ENCODE measurements at places on chromosomes 16 and 17. TPM values are rescaled to one million over a fixed set of nuclear protein-coding genes. Genes with fewer than 3 reads are reported as not detected.

The KRT20 gene
- total RNA-seq: 1.5 TPM

The MRPL10 gene
- 112 TPM for total RNA-seq

The CDRT15L2 gene
- total RNA-seq: not detected

The CDK3 gene
- total RNA-seq: 7.1 TPM

The SSH2 gene
- total RNA-seq: 17.0 TPM

GRCh38 chr17:36943250-36944191 lies 5.2 kb upstream of the AATF start:
- no peak overlapping the region for H3K27ac ChIP-seq
- H3K36me3 ChIP-seq: no peaks in the 10 kb centered on the region
- no peaks in the 10 kb centered on the region for H3K27me3 ChIP-seq

GRCh38 chr16:89074803-89075688 lies 18.6 kb upstream of the ACSF3 start:
- no peaks in the 10 kb centered on the region for H3K4me1 ChIP-seq
- peak overlapping the region; percentile 35 for H3K27ac ChIP-seq
- H3K36me3 ChIP-seq: no peaks in the 10 kb centered on the region

GRCh38 chr17:75695830-75696271 lies 25.4 kb upstream of the ITGB4 start:
- H3K36me3 ChIP-seq: peaks cover 7% of the 10 kb centered on the region
- peaks cover 96% of the 10 kb centered on the region for H3K4me1 ChIP-seq
- H3K27me3 ChIP-seq: no peaks in the 10 kb centered on the region
- DNase-seq: no peak

- no peaks in the 10 kb centered on the region for H3K27me3 ChIP-seq
- no peak for DNase-seq
- H3K27ac ChIP-seq: no peak overlapping the region
- no peak overlapping the region for H3K4me3 ChIP-seq
- no peaks in the 10 kb centered on the region for H3K4me1 ChIP-seq
These were observed 9.2 kb downstream of the CHD3 start for GRCh38 chr17:7897773-7898172.

GRCh38 chr17:246851-247421 lies 65.5 kb upstream of the DOC2B start:
- no peak for DNase-seq
- no peaks in the 10 kb centered on the region for H3K36me3 ChIP-seq
- H3K27ac ChIP-seq: no peak overlapping the region
- no peak overlapping the region for H3K4me3 ChIP-seq
- no peaks in the 10 kb centered on the region for H3K27me3 ChIP-seq

- H3K4me1 ChIP-seq: peaks cover 27% of the 10 kb centered on the region
- no peak overlapping the region for H3K4me3 ChIP-seq
- H3K36me3 ChIP-seq: peaks cover 14% of the 10 kb centered on the region
- H3K27me3 ChIP-seq: no peaks in the 10 kb centered on the region
- H3K27ac ChIP-seq: no peak overlapping the region
These were observed 4.2 kb upstream of the MRM1 start for GRCh38 chr17:36597226-36597625.

DNA sequence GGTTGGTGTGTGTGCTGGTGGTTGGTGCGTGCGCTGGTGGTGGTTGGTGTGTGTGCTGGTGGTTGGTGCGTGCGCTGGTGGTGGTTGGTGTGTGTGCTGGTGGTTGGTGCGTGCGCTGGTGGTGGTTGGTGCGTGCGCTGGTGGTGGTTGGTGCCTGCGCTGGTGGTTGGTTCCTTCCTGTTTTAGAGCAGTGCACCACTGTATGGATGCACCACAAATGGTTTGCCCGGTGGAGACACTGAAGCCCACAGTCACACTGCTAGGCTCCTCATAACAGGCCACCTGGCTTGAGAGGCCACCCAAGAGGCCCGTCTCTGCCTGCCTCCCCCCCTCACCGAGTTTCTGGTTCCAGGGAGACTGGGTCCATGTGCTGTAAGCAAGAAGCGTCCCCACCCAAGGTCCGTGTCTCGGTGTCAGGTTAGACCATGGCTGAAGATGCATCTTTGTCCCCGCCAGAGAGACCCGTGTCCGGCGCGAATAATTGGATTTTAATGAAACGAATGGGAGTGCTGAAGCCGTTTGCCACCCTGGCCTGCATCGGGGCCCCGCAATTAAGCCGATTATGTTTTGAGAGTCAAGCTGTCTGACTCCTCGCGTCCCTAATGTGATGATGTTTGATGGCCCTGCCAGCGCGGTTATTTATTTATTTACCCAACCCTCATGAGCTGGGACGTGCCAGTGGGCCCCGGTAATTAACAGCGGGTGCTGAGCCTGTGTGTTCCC lies 161.3 kb upstream of the GSE1 start:
- no peak overlapping the region for H3K4me3 ChIP-seq

DNA sequence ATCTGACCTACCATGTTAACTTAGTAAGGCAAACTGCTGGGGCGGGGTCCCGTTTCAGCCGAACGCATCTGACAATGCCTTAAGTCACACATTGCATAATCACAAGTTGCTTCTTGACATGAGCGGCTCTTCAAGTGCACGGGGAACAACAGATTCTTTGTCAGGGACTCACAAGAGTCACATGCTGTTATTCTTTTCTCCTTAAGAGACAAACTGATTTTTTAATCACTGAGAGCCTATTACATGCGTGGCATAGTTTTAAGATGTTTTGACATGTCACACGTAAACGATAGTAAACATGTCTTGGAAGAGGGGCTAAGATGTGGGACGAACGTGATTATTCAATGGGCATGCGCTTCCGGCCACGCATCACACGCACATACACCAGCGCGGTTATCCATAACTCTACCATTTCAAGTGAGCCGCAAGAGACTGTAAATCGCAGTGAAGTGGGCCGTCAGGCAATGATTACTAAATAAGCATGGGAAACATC lies 63.4 kb downstream of the ADCY9 start:
- H3K36me3 ChIP-seq: no peaks in the 10 kb centered on the region
- H3K4me1 ChIP-seq: peaks cover 37% of the 10 kb centered on the region
- peak; percentile 3 for DNase-seq
- H3K27ac ChIP-seq: peak overlapping the region; percentile 55

DNA sequence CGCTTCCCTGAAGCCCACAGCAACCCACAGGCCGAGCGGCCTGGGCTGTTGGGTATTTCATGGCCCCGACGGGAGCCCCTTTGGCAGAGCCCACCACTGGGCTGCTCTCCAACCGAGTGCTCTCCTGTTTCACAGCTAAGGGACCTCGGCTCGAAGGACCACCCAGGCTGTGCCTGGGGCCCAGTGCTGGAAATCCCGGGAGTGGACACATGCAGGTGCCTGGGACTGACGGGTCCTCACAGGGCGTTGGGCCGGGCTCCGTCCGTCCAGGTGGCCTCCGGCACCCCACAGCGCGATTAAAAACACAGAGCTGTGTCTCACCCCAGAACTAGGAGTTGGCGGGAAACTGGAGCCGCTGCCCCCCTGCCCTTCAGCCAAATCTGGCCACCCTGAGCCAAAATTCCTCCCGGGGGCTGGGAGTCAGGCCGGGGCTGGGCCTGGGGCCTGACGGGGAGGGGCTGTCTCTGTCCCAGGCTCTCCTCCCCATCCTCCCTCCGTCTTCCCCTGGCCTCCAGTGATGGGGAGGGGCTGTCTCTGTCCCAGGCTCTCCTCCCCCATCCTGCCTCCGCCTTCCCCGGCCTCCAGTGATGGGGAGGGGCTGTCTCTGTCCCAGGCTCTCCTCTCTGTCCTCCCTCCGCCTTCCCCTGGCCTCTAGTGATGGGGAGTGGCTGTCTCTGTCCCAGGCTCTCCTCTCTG lies 14.1 kb downstream of the UTS2R start:
- no peaks in the 10 kb centered on the region for H3K36me3 ChIP-seq
- no peak overlapping the region for H3K4me3 ChIP-seq
- no peaks in the 10 kb centered on the region for H3K27me3 ChIP-seq

GRCh38 chr17:53896047-53896446 lies 73.3 kb downstream of the KIF2B start:
- no peaks in the 10 kb centered on the region for H3K4me1 ChIP-seq
- no peaks in the 10 kb centered on the region for H3K36me3 ChIP-seq
- DNase-seq: no peak
- H3K27ac ChIP-seq: no peak overlapping the region
- H3K4me3 ChIP-seq: no peak overlapping the region

DNA sequence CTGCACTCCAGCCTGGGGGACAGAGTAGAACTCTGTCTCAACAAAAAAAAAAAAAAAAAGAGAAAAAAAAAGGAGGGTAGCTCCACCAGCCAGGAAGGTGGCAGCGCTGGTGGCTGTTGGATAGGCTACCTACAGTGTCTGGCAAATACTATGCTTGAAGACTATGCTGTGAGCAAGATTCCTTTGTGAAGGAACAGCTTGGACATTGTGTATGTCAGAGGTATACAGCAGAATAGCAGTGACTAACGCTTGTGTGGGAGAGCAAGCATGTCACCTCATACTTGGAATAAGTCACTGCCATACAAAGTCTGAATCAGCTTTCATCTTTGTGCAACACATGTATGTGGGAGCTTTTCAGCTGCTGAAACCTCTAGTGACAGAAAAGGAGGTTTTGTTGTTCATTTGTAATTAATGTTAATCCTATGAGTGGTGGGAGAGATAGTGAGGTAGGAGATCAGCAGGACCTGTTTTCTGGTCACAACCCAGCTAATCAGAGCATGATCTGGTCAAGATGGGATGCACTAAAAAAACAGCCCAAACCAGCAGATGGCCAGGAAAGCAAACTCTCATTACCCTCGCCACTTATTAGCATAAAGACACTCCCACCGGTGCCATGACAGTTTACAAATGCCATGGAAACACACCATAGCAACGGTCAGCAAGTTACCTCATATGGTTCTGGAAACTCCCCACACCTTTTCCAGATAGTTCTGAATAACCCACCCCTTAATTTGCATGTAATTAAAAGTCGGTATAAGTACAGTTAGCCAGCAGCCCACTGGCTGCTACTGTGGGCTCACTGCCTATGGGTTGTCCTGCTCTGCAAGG lies 6.8 kb upstream of the ITGAD start:
- no peaks in the 10 kb centered on the region for H3K27me3 ChIP-seq
- H3K4me3 ChIP-seq: peak overlapping the region; percentile 28
- H3K4me1 ChIP-seq: peaks cover 23% of the 10 kb centered on the region

GRCh38 chr16:26643519-26643918 lies 423.2 kb upstream of the C16orf82 start:
- H3K4me3 ChIP-seq: no peak overlapping the region
- no peaks in the 10 kb centered on the region for H3K4me1 ChIP-seq

DNA sequence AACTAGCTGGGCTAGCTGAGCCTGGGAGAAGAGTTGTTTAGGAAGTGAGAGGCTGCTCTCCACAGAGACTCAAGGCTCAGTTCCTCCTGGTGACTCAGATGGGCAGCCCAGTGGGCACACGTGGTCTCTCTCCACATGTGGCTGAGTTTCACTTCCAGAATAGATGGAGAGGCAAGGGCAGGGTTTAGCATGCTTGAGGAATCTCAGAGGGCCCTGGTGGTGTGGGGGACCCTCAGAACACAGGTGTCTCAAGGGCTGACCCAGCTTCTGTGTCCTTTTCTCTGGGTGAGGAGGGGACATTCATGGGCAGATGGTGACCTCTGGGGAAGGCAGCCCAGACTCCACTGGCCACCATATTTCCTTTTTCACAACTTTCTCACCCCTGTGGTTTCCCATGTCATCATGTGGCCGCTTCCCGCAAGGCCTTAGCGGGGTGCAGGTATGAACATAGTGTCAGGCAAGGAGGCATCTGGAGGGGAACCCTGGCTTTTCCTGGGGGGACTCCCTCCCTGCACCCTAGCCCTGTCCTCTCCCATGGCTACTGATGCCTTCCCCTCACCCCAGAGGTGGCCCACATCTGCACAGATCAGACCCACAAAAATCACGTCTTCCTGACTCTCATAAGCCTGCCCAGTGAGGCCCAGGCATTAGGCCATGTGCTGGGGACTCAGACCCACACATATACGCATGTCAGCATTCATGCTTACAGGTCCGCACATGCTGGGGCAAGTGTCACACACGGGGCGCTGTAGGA lies 3.3 kb downstream of the GRN start:
- peaks cover 4% of the 10 kb centered on the region for H3K4me1 ChIP-seq
- H3K27ac ChIP-seq: no peak overlapping the region

DNA sequence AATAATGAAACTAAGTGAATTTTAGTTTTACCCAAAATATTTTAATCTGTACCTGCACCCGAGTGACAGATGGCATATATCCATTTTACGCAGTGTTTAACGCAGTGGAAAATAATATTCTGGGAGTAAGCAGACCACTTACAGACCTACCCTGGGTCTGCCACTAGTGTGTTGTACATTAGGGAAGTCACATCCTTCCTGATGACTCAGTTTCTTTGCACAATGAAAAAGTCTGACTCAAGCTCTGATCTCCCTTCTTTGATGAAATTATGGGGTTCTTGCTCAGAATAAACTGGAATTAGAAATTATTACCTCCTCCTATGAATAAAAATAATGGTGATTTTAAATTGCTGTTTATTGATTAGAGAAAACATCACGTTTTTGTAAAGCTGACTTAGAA lies 123.2 kb upstream of the AXIN2 start:
- no peaks in the 10 kb centered on the region for H3K36me3 ChIP-seq
- no peak overlapping the region for H3K27ac ChIP-seq
- DNase-seq: no peak
- H3K4me3 ChIP-seq: no peak overlapping the region
- no peaks in the 10 kb centered on the region for H3K27me3 ChIP-seq
- no peaks in the 10 kb centered on the region for H3K4me1 ChIP-seq

DNA sequence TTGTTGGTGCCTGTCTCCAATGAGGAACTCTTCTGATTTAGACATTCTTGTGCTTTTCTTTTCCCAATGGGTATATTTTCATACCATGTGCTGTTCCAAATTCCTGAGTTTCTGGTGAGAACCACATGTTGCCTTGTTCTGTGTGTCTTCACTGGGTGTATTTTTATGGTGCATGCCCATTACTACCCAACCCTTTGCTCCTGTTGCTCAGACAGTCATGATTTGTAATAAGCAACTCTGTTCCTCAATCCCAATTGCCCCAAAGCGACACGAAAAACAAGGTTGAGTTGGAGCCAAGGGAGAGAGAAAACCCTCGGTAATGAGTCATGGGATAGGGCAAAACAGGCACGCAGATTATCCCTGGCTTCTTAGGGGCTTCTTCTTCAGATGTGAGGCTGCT lies 101.8 kb downstream of the ABCA8 start:
- 0 out of 2 replicates have a peak, but pooled peaks cover under 1% of the 10 kb centered on the region for H3K36me3 ChIP-seq
- H3K4me1 ChIP-seq: 0 out of 2 replicates have a peak, but pooled peaks cover 5% of the 10 kb centered on the region
- no peak for DNase-seq
- H3K27me3 ChIP-seq: no peaks in the 10 kb centered on the region

DNA sequence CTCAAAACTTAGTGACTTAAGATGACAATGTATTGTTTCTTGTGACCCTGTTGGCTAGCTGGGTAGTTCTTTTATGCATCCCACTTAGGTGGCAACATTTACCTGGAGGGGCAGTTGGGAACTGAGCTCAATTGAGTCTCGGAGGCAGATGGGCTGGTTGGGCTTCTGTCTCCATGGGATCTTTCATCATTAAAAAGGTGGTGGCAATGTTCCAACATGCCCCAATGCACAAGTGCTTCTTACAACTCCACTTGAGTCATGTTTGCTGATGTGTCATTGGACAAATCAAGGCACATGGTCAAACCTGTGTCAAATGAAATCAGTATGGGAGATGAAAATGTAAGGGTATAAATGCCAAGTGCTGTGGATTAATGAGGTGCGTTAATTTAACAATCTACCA lies 11.7 kb upstream of the HS3ST3B1 start:
- H3K4me1 ChIP-seq: no peaks in the 10 kb centered on the region
- no peak overlapping the region for H3K4me3 ChIP-seq
- DNase-seq: no peak
- no peaks in the 10 kb centered on the region for H3K36me3 ChIP-seq
- H3K27me3 ChIP-seq: peaks cover 4% of the 10 kb centered on the region

All from HCT116 (cell line).